ENCODE measurements at places on chromosomes 3 and 15.

DNA sequence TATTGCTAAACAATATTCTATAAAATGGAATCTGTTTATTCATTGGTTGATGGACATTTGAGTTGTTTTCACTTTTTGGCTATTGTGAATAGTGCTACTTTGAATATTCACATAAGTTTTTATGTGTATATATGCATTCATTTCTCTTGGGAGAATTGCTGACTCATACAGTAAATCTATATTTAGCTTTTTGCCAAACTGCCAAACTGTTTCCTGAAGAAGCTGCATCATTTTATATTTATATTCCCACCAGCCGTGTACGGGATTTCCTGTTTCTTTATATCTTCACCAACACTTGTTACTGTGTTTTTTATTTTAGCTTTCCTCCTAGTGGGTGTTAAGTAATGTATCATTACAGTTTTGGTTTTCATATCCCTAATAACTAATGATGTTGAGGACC is 12.5 kb upstream of the TCAIM start:
- no peak for DNase-seq

DNA sequence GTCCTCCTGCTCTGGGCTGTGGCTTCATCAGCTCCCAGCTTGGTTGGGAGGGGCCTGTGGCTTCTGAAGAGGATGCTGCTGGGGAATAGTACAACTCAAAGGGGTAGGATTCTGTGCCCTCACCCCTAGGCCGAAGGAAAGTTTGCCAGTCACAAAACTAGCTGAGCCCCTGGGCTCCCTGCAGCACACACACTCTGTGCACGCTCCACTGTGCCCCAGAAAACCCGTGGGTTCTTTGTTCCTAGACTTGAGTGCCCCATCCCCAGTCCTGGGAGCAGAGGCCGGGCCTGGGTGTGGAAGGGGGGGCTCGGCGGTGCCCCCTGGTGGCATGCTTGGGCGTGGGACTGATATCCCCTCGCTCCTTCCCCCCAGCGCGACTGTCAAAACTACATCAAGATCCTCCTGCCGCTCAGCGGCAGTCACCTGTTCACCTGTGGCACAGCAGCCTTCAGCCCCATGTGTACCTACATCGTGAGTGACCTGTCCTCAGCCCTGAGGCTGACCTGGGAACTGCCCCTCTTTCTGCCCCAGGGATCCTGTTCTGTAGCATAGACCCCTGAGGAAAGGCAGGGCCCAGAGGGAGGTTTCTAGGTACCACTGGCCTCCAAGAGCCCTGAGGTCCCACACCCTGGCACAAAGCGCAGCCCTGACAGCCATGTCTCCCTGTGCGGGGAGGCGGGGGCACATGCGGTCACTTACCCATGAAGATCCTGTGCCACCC is 14.2 kb downstream of the CIB1 start:
- DNase-seq, result peak; percentile 42

DNA sequence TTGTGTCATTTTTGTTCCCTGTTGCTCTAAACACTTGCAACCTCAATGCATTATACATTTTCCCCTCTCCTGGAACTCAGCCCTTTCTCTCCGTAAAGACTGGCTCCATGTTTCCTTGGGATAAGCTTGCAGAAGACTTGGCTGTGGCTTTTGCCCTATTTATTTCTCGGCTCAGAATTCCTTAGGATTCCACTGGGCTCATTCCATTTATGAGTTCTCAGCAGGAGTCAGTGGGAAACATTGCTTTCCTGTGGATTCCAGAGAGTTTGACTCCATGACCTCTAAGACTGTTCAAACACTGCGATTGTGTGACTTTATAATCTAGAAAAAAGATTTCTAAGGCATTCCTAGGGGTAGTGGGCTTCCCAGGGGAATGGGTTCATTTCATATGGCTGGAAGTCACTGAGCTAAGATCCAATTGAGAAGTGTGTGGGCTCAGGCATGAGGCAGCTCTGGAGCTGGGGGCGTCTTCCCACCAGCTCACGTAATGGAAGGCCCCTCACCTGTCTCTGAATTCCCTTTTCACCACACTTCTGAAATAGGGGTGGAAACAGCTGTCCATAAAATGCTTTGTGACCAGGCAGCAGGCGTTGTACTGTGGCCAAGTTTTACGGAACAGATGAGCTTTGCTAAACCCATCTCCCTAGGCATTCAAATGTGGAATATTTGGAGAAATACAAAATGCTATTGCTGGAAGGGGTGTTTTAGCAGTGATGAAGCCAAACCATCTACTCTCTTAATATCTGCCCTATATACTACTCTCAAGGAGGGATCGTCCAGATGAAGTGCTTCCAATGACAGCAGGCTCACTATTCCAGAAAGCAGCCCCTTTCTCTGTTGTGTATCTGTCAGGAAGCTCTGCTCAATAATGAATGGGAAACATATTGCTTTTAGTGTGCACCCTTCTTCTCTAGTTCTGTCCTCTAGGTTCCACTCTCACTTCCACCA is 91.8 kb upstream of the BCL6 start:
- DNase-seq, result no peak

GRCh38 chr15:34001536-34001935 is 33.2 kb downstream of the CHRM5 start:
- DNase-seq, result no peak

GRCh38 chr3:49566312-49566711 is 12.0 kb downstream of the BSN start:
- no peak for DNase-seq

- DNase-seq, result peak; percentile 72
These were observed 23.4 kb downstream of the WHAMM start for GRCh38 chr15:82832601-82833361.

- no peak for DNase-seq
These were observed 60.1 kb downstream of the DAPK2 start for GRCh38 chr15:63986185-63986680.

DNA sequence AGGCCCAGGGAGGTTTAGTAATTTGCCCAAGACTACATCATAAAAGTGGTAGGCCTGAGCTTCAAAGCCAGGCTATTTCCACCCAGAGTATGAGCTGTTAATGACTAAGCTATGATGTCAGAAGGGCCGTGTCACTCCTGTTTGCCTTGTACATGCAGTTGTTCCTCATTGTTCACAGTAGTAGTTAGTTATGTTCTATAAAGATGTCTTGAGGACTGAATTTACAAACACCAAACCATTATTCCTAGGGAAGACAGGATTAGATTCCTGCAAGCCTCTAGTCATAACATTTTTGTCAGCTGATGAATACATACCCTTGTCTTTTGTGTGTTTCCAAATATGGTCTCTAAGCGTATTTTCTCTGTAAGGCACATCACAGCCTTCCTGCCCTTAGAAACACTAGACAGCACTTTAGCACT is 20.9 kb upstream of the LARS2 start:
- DNase-seq, result no peak

- no peak for DNase-seq
These were observed 78.8 kb downstream of the SLC7A14 start for GRCh38 chr3:170507063-170507462.

GRCh38 chr15:78767331-78767951 is 43.8 kb downstream of the ADAMTS7 start:
- DNase-seq, result no peak

DNA sequence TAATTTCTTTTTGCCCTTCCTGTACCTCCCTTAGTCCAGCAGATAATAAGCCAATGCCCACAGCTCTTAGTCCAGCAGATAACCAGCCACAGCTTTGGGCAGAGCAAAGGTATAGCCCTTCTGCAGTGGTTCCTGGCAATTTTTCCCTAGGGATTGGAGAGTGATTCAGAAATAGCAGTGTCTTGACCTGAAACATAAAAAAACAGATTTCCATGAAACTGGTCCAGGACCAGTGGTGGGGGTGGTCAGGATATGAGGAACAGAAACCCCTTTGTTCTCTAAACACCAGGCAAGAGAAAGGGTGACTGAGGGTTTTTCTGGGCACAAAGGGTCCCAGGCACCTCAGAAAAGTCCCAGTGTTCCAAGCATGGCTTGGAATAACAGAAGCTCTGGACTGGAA is 103.4 kb downstream of the ARRDC4 start:
- DNase-seq, result no peak

GRCh38 chr3:196055683-196056270 is 26.1 kb downstream of the TFRC start:
- no peak for DNase-seq

DNA sequence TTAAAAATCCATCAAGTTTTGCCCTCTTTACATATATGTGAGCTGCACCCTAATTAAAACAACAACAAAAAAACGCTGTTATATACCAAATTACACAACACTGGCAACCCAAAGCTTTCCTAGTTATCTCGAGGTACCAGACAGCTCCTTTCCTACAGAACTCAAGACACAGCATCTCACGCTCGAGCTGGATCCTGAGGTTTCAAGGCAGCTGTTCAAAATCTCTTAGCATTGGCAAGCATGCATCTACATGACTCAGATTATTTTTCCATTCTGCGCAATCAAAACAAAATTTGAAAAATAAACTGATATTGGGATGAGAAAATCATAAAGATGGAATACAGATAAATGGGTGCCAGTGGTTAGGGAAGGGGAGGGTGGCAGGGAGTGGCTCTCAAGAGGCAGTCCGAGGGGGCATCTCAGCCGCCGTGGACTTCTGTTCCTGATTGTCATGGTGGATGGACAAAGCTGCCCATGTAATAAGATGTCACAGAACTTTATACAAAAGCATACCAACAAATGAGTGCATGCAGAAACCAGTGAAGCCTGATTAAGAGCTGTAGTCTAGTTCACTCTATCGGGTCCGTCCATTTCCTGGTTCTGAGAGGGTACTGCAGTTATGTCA is 91.5 kb downstream of the ADAMTS17 start:
- no peak for DNase-seq

- DNase-seq, result no peak
These were observed 191.3 kb downstream of the ADAMTSL3 start for GRCh38 chr15:83845230-83845629.

- DNase-seq, result no peak
These were observed 8.7 kb downstream of the LIMD1 start for GRCh38 chr3:45603226-45603625.
